ENCODE measurements at places on chromosomes 4 and X. TPM values are rescaled to one million over a fixed set of nuclear protein-coding genes. Genes with fewer than 3 reads are reported as not detected.

GRCh38 chr4:30727409-30727808, 7.2 kb downstream of the PCDH7 start:
- no peak overlapping the region for H3K27ac ChIP-seq
- peaks cover 2% of the 10 kb centered on the region for H3K4me1 ChIP-seq
- no peaks in the 10 kb centered on the region for H3K36me3 ChIP-seq
- no peak for DNase-seq
- H3K27me3 ChIP-seq: peaks cover 11% of the 10 kb centered on the region

- no peaks in the 10 kb centered on the region for H3K36me3 ChIP-seq
- no peak overlapping the region for H3K4me3 ChIP-seq
- H3K27me3 ChIP-seq: no peaks in the 10 kb centered on the region
- H3K4me1 ChIP-seq: no peaks in the 10 kb centered on the region
These were observed 26.9 kb downstream of the DCHS2 start for GRCh38 chr4:154464654-154465053.

DNA sequence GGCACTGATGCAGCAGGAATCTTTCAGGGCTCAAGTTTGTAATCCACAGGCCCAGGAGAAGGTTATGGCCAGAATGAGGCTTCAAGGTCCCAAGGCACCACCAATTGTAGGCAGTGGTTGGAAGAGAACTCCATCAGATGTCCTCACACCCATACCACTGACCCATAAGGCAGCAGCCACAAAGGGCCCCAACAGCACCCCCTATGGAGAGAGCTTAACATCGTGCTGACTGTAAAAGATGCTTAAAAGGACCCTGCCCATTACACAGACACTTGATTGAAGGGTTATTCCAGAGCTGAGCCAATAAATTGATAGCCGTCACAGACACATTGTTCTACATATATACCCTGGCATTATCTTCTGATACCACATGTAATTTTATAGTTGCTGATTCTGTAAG, 113.7 kb downstream of the SOWAHB start:
- H3K4me3 ChIP-seq: no peak overlapping the region
- H3K4me1 ChIP-seq: no peaks in the 10 kb centered on the region
- H3K27me3 ChIP-seq: no peaks in the 10 kb centered on the region
- DNase-seq: no peak
- H3K27ac ChIP-seq: no peak overlapping the region

DNA sequence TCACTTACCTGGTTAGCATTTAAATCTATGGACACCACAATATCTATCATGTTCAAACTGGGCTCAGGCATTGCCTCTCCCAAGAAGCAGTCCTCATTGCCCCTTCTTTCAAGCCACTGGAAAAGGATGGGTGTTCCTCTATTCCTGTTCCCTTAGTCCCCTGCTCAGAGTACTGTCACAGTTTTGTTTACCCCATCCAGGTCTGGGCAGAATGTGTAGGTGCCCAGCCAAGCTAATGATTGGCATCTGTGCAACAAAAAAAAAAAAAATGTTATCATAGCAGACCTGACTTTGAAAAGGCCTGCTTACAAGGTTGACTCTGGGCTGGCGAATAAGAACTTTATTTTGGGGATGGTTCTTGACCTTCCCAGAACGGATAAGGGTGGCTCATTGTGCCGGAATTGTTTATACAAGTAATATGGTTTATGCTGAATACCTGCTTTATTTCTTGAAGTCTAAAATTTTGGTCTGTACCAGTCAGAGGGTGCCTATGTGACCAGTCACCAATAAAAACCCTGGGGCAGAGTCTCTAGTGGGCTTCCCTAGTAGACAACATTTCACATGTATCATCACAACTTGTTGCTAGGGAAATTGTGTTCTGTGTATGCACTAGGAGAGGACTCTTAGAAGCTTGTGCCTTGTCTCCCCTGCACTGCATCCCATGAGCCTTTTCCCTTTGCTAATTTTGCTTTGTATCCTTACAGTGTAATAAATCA, 47.9 kb downstream of the JADE3 start:
- no peaks in the 10 kb centered on the region for H3K36me3 ChIP-seq
- H3K27ac ChIP-seq: peak overlapping the region; percentile 14
- no peaks in the 10 kb centered on the region for H3K4me1 ChIP-seq
- no peak overlapping the region for H3K4me3 ChIP-seq
- DNase-seq: no peak
- H3K27me3 ChIP-seq: no peaks in the 10 kb centered on the region

DNA sequence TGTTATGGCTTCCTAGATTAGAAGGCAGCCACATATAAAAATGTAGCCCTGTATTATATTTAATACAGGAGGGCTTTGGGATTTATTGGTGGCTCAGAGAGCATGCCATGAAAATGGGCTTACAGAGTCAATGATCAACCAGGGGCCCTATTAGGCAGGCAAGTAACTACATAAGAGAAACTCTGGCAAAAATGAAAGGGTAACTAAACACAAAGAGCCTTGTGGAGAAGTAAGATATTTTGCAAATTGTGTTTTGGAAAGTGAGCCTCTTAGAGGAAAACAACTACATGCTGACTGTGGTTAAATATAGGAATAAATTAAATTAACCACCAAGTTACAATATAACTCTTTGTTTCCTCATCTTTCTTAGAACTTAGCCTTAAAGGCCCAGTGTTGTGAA, 5.5 kb downstream of the SAT1 start:
- peaks cover 10% of the 10 kb centered on the region for H3K36me3 ChIP-seq
- H3K27me3 ChIP-seq: no peaks in the 10 kb centered on the region
- H3K4me3 ChIP-seq: no peak overlapping the region
- peaks cover 5% of the 10 kb centered on the region for H3K4me1 ChIP-seq
- no peak overlapping the region for H3K27ac ChIP-seq

NAP1L3 gene
- 1.6 TPM for total RNA-seq

RAB39B gene
- total RNA-seq: 4.7 TPM

ADGRL3 gene
- not detected for total RNA-seq

UGT2B10 gene
- total RNA-seq: not detected

NDUFC1 gene
- 15.8 TPM for total RNA-seq

F8A2 gene
- not detected for total RNA-seq

LRIT3 gene
- total RNA-seq: not detected

CXCL1 gene
- total RNA-seq: not detected

SPANXN4 gene
- not detected for total RNA-seq
